ENCODE measurements at places on chromosomes 16 and 17.

DNA sequence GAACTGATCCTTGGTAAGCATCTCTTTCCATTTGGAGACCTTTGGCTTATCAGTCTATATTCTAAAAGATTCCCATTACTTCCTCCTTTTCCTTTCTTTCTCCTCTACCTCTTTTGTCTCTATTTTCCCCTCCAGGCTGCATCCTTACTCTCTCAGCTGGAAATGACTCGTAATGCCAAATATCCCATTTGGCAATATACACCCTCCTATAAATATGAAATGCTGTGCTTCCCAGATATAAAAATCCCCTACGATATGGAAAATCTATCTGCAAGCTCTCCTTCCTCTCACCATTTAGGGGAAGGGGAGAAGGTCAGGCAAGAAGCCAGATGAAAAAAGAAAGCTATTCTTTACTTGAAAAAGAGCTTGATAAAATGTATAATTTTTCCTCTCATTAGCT lies 39.9 kb downstream of the XPO6 start:
- no peak for DNase-seq

GRCh38 chr16:68743664-68744063 lies 6.6 kb downstream of the CDH1 start:
- DNase-seq, result no peak

GRCh38 chr17:18996458-18996857 lies 8.1 kb downstream of the FAM83G start:
- DNase-seq, result no peak

DNA sequence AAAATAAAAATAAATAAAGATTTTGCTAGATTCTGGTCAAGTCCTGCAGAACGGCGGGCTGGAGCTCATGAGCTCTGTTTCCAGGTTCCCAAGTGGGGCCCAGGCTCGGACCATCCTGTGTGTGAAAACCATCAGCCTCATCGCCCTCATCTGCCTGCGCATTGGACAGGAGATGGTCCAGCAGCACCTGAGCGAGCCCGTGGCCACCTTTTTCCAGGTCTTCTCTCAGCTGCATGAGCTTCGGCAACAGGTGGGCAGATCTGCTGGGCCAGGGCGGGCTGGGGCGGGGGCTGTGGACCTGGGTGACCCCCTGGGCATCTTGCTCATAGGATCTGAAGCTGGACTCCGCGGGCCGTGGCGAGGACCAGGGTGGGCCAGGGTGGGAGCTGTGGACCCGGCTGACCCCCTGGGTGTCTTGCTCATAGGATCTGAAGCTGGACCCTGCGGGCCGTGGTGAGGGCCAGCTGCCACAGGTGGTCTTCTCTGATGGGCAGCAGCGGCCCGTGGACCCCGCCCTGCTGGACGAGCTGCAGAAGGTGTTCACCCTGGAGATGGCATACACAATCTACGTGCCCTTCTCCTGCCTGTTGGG lies 7.8 kb downstream of the WDR81 start:
- no peak for DNase-seq

GRCh38 chr16:88739139-88739976 lies 33.1 kb downstream of the CTU2 start:
- no peak for DNase-seq

- DNase-seq, result no peak
Observed at GRCh38 chr16:68652659-68653058, 7.5 kb downstream of the CDH3 start.

DNA sequence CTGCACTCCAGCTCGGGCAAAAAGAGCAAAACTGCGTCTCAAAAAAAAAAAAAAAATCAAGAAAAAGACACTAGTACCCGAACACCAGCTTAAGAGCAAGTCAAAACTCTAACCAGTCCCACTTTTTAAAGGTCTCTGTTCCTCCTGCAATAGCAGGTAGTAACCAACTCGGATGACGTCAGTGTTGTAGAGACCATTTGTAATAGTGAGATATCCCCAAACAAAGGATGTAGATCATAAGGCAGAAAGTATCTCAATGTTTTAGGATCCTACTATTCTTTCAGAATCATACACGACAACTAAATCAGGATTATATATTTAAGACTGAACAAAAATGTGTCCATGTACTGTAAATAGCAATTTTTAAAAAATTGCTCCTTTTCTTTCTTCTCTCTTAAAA lies 2.4 kb downstream of the JPT1 start:
- DNase-seq, result no peak

GRCh38 chr16:2512735-2513404 lies 882 bp upstream of the ATP6V0C start:
- DNase-seq, result no peak

Data from activated gamma-delta T cell treated with anti-CD3 and anti-CD28 coated beads, Interleukin-2, amount 50 U/mL, for 16 hours (primary cell).